Activated T-cell treated with anti-CD3 and anti-CD28 coated beads for 48 hours (primary cell): ENCODE measurements at places on chromosomes 5 and 9.

DNA sequence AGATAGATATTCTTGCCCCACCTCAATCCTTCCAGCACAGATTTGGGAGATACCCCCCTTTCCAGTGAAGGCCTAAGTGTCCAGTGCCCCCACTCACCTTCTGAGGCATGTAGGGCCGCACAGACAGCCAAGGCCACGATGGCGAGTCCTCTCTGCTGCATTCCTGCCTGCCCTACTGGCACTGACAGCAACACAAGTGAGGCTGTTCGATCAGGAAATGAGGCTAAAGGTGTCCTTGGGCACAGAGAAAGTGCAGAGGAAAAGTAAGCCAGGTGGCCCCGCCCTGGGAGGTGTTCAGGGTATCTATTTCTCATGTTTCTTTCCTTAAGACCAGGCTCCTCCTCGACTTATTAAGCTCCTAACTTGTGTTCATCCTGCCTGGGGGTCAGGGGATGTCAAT lies at the start of gene CCL28:
Gene CCL28, minus strand, starts transcription at position 236 of the 400 bp plus-strand sequence. Its CDS starts 75 bp downstream, at position 161.
- no peak for DNase-seq

DNA sequence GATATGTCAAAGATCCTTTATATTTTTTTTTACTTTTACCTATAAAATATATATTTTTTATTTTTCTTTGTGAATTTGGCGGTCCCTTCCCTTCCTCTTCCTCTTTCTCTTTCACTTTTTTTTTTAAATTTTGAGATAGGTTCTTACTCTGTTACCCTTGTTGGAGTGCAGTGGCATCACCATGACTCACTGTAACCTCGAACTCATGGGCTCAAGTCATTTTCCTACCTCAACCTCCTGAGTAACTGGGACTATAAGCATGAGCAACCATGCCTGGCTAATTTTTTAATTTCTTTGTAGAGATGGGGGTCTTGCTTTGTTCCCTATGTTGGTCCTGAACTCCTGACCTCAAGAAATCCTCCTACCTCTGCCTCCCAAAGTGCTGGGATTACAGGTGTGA lies 258.0 kb upstream of the CLINT1 start:
- DNase-seq, result no peak

- DNase-seq, result no peak
Observed at GRCh38 chr5:156148301-156148700, 178.7 kb upstream of the SGCD start.

DNA sequence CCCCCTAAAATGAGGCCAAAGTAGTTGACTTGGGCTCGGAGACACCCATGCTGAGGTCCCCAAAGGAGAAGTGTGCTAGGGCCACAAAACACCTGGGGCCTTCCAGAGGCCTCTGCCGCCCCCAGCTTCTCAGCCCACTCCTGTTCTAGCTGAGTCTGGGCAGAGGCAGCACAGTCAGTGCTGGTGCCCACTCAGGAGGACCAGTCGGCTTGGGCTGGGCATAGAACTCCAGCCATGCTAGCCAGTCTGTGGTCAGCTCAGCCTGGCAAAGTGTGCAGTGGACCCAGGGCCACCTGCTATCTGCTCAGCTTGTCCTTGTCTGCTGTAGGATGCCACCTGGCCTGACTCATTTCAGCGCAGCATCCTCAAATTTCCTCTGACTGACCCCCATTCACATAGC lies 254.6 kb downstream of the FSTL4 start:
- DNase-seq, result no peak

DNA sequence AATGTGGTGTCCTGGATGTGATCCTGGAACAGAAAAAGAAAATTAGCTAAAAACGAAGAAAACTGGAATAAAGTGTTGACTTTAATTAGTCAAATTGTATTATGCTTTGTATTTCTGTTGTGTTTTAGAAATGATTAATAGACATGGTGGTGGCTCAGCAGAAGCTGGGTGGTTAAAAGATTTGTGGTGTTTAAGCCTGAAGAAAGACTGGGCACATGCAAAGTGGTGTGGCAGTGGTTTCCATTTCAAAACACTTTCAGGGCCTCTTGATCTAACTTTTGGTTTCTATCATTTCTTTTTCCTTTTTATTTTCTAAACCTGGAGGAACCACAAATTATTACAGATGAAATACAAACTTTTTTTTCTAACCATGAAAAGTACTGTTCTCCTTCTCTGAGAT lies 44.1 kb downstream of the ADGRV1 start:
- DNase-seq, result no peak

DNA sequence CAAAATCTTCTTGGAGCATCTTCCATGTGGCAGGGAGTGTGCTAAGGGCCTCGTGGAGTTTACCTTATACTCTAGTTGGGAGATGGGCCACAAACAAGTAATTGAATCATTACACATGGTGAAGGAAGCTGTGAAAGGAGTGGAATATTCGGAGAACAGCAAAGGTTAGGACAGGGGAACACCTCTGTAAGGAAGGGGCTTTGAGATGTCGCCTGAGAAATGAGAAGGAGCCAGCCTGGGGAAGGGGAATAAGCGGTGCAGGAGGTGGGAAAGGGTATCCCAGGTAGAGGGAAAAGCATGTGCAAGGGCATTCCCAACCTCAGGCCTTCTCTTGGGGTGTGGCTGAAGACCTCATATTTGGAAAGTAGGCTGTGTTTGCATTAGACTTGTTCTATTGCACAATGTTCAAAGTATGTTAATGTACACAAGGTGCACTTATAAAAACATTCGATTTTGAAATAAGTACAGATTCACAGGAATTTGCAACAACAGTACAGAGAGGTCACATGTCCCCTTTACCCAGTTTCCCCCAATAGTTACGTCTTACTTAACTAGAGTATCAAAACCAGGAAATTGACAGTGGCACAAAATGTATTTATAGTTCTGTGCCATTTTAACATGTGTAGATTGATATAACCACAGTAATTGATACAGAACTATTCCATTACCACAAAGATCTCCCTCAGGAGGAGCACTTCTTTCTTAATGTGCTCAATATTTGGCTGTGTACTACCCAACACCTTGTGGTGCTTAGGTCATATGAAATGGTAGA lies 2.4 kb upstream of the STOM start:
- DNase-seq, result no peak

- no peak for DNase-seq
Observed at GRCh38 chr9:31394015-31394473, 990.4 kb upstream of the ACO1 start.

GRCh38 chr5:166713295-166713694 lies 1578.2 kb upstream of the WWC1 start:
- DNase-seq, result no peak

DNA sequence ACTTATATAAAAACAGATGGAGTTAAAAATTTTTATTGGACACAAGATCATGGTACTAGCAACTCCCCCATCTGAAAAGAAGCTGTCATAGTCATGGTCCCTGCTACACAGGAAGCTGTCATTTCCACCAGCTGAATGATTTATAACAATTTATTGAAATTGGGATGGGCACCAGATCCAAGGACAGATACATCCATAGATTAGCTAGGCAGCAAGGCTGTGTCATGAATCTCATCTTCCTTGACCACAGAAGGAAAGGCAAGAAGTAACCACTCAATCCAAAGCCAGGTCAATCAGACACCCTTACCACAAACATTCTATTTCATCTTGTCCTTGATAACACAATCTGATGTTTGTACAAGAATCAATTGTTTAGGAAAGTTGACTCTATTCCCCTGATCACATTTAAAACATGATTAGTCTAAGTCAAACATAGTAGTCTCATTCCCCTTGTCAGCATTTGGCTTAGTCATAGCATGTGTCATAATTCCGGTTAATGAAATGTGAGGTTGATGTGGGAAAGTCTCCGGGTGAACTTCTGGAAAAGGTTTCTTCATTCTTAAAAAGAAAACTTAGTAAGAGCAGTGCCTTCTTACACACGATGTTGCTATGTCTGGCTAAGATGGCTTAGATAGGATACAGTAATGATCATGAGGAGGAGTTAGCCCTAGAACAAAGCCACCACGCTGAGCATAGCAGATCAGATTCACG lies 462.6 kb upstream of the PAPPA start:
- DNase-seq, result no peak
